ENCODE measurements at places on chromosomes 7 and 10. TPM values are rescaled to one million over a fixed set of nuclear protein-coding genes. Genes with fewer than 3 reads are reported as not detected.

Gene RAMP3
- total RNA-seq, result not detected

Gene NODAL
- total RNA-seq, result not detected

Gene ETV1
- 6.3 TPM for total RNA-seq

Gene TSPAN12
- total RNA-seq, result 0.72 TPM

Gene KIN
- total RNA-seq, result 2.8 TPM

Gene HOXA1
- not detected for total RNA-seq

Gene TBATA
- not detected for total RNA-seq

Gene FFAR4
- total RNA-seq, result not detected

Gene STN1
- 22.4 TPM for total RNA-seq

Gene HMX3
- not detected for total RNA-seq

Gene PIP
- 0.32 TPM for total RNA-seq

Gene FOXI2
- not detected for total RNA-seq

Gene FGFBP3
- total RNA-seq, result not detected

Gene DDX21
- total RNA-seq, result 44.2 TPM

Gene AKR1C2
- 32.3 TPM for total RNA-seq

Gene TBRG4
- 46.5 TPM for total RNA-seq

Gene PRSS37
- total RNA-seq, result not detected

Gene PLXDC2
- total RNA-seq, result 2.8 TPM

Gene NUPR2
- not detected for total RNA-seq

Gene RET
- under 0.01 TPM for total RNA-seq

Gene IRF5
- 0.16 TPM for total RNA-seq

Gene EMX2
- not detected for total RNA-seq

Gene FAM25A
- total RNA-seq, result not detected

Gene TMEM139
- not detected for total RNA-seq

Gene SPAG6
- not detected for total RNA-seq

Gene CTAGE4
- under 0.01 TPM for total RNA-seq

Gene SLC35G1
- total RNA-seq, result 3.6 TPM

Gene ZWINT
- total RNA-seq, result 10.2 TPM

Gene GPR158
- 4.9 TPM for total RNA-seq

Gene EGFR
- 49.9 TPM for total RNA-seq

Gene WNT2
- not detected for total RNA-seq

Gene LRMDA
- not detected for total RNA-seq

Gene INSYN2A
- total RNA-seq, result not detected

All from cardiac atrium fibroblast (primary cell).